ENCODE measurements at places on chromosomes 11 and 22.

DNA sequence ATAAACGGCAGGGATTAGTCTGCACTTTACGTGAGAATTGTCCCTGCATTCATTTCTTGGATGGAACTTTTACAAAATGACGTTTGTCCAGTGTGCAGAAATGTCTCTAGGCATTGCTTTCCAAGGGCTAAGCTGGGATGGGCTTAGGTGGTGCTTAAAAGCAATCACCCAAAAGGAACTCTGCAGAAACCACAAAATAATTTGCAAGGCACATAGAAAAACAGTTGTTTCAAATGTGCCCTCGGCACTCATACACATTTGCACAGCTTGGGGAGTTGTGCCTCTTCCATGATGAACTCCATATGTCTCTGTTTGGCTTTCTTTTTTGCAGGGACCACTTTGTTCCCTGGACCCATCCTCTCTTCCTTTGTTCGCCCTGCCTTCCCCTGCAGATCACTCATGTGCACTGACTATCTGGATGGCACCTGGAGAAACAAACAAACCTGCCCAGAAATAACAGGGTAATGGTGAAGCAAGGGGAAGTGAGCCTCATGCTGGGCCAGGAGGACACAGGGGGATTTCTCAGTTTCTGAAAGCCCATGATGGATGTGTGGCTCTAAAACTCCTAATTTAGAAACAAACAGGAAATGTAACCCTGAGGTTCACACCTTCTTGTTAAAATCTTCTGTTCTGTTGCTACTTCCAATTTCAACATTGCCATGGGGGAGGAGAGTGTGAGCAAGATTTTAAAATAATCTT, 150.2 kb downstream of the SNX19 start:
- no peak for DNase-seq

DNA sequence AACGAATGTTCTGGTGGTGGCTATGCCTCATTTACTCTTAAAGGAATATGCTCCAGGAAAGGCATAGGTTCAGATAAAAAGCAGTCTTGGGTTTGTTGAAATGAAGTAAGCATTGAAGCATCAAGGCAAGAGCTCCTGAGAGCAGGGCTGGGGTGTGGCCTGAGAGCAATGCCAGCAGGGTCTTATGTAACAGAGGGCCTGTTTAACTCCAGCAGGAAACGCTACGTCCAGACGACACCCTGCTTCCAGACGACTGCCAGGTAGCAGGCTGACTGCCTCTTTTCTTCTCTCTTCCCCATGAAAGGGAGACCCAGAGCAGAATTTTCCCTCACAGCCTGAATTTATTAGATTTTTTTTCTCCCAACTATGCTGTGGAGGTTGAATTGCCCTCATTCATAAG, 127.2 kb upstream of the SLC5A12 start:
- DNase-seq, result no peak

DNA sequence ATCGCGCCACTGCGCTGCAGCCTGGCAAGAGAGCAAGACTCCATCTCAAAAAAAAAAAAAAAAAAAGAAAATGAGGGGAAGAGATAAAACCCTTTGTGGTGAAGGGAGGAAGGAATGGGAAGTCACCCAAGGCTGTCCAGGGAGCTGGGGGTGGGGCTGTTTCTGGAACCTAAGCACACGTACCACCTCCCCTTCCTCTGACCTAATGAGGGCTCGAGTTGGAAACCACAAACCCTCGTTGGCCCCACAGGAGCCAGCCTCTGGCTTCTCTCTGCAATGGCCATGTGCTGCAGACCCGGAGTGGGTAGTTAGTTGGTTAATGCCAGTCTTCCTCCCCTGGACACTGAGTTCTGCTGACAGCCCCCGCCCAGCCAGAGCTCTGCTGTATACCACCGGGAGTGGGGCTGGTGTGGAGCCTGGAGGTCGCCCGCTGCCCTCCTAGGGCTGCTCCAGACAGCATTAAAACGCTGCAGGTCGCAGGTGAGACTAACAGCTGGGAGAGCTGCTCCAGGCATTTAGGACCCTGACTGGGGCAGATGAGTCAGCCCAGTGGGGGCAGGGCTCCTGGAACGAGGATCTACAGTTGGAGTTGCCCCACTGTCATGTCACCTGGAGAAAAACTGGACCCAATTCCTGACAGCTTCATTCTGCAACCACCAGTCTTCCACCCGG, at the start of gene LGALS12:
LGALS12 (plus strand) TSS at position 228 of the 672 bp plus-strand sequence; CDS start at position 603, 375 bp downstream.
- no peak for DNase-seq

DNA sequence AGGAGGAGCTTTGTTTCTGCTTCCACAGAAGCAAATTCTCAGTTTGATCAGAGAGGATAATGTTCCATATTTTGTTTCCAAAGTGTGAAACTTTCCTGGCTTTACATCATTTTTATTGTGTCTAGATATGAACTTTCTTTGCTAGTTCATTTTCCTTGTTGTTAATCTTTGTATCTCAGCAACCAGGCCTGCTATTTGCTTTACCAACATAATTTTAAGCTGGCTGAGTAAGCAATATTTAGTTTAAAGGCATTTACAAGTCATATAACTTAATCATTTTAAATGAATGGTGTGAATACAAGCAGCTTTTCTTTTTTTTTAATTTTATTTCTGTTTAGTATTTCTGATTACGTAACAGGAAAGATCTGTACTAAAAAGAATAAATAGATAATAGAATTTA, 15.2 kb downstream of the NUCB2 start:
- DNase-seq, result no peak

DNA sequence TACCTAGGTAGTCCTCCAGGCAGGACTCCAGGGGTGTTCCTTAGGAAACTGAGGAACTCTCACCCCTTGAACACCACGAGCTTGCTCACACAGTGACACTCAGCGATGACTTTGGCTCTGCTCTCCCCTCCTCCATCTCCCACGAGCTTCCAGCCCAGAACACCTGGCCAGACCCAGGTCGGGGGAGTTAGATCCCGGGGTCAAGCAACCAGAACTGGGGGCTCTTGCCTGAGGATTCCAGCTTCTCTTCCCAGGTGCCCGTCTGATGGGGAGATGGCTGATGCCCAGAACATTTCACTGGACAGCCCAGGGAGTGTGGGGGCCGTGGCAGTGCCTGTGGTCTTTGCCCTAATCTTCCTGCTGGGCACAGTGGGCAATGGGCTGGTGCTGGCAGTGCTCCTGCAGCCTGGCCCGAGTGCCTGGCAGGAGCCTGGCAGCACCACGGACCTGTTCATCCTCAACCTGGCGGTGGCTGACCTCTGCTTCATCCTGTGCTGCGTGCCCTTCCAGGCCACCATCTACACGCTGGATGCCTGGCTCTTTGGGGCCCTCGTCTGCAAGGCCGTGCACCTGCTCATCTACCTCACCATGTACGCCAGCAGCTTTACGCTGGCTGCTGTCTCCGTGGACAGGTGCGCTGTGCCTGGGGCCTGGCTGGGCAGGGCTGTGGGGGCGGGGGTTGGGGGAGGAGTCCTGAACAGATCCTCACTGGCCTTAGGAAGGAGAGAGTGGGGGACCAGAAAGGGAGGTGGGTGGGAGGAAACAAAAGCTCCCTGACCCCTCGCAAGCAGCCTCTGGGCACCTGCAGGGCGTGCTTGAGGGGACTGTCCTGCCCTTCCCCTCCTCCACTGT, at the start of gene GALR3:
GALR3 (plus strand) TSS at position 249 of the 852 bp plus-strand sequence; CDS start at position 274, 25 bp downstream.
- DNase-seq, result no peak

- no peak for DNase-seq
These were observed 72.5 kb downstream of the FBLN1 start for GRCh38 chr22:45575173-45575572.

- no peak for DNase-seq
These were observed 12.2 kb downstream of the SC5D start for GRCh38 chr11:121304759-121305158.

- no peak for DNase-seq
These were observed 7.7 kb upstream of the NPAS4 start for GRCh38 chr11:66413167-66413566.

DNA sequence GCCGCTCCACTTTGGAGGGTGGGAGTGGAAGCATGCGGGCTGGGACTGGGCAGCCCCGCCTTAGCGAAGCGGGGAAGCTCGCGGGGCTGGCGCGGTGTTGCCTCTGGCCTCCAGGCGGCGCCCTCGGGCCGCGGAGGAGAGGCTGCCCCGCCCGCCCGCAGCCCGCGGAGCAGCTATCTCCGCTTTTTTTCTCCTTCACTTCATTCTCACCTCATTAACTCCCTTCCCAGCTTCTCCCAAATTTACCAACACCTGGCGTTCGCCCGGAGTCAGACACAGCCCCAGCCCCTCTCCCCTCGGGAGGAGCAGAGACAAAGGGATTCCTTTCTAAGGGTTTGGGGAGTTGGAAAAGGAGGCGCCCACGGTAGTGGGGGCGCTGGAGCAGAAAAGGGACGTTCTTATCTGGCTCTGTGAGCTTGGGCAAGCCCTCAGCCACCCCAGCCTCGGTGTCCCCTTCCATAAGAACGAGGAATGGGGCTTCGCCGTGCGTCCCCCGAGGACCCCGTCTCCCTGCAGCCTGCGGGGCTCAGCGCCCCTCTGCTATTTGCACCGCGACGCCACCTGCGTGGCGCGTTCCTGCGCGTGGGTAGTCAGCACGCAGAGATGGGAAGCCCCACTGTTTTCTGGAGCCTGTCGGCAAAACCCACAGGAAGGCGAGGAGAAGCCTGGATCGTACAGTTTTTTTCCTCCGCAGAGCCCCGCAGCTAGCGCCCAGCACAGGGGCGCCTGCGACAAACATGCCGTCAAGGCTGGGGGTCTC, 1.5 kb upstream of the WNT11 start:
- DNase-seq, result peak; percentile 65

GRCh38 chr22:17250380-17251082, 31.3 kb upstream of the ADA2 start:
- no peak for DNase-seq

- DNase-seq, result peak; percentile 62
These were observed 199.0 kb downstream of the GRIK4 start for GRCh38 chr11:120710354-120711131.

- no peak for DNase-seq
These were observed 1451.2 kb downstream of the BRD1 start for GRCh38 chr22:48376428-48376827.

DNA sequence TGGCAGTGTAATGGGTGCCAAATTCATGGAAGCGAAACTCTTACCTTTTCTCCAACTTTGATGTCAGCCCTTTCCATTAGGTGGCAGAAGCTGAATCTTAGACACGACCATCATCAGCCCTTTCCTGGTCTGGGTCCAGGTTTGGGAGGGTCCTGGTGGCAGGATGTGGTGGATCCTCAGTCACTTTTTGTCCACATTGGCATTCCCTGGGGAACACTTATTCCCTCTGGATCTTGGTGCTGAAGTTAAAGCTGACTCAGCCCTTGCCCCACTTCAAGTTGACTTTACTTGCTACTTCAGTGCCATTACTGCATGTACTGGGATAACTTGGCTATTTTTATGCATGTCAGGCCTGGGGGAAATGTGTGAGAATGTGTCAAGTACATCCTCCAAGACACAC, 16.6 kb upstream of the NTM start:
- no peak for DNase-seq

GRCh38 chr11:126172596-126173038, 38.8 kb downstream of the RPUSD4 start:
- no peak for DNase-seq

DNA sequence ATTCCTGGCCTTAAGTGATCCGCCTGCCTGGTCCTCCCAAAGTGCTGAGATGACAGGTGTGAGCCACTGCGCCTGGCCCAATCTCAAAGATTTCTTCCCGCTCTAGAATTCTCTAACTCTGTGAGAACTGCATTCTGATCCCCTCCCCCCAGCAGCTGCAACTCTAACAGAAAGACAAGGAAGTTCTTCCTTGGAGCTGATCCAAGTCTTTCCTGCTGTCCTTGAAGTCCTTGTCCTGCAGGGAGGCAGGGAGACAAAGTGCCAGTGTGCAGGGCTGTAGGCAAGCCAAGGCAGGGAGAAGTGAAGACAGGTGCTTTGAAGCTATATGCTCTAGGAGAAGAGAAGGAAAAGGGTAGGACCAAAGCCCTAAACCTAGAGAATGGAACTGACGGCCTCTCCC, 9.5 kb upstream of the GGA1 start:
- no peak for DNase-seq

DNA sequence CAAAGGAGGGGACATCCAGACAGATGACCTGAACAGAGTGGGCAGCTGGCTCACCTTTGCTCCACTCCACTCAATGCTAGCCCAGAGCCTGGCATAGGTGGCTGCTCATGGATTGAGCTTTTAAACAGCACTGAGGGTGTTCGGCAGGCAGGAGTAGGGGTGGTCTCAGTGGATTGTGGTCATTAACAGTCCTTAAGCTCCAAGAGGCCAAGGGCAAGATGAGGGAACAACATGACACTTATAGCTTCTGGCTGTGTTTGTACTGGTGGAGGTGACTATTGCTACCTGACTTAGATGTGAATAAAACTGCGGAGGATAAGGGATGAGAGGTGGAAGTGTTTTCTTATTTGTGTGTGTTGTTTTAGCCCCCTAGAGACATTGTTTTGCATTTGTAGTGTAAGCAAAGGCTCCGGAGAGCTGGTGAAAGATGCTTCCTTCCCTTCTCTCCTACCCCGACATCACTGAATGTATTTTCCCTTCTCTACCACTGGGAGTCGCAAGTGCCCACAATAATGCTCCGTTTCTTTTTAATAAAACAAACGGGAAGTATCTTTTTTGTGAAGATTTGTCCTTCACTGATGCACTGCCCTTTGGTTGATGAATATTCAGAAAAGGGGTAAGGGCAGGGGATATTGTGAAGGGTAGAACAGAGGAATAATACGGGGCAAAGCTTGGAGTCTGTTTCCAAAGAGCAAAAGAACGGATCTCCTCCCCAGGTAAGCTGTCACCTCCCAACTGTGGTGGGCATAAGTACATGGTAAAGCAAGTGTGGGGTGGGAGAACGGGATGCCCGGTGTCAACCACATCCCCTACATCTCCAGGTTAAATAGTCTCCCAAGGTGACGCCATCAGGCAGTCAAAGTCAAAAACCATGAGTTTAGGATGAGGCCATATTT, 27.5 kb upstream of the MTNR1B start:
- DNase-seq, result no peak

DNA sequence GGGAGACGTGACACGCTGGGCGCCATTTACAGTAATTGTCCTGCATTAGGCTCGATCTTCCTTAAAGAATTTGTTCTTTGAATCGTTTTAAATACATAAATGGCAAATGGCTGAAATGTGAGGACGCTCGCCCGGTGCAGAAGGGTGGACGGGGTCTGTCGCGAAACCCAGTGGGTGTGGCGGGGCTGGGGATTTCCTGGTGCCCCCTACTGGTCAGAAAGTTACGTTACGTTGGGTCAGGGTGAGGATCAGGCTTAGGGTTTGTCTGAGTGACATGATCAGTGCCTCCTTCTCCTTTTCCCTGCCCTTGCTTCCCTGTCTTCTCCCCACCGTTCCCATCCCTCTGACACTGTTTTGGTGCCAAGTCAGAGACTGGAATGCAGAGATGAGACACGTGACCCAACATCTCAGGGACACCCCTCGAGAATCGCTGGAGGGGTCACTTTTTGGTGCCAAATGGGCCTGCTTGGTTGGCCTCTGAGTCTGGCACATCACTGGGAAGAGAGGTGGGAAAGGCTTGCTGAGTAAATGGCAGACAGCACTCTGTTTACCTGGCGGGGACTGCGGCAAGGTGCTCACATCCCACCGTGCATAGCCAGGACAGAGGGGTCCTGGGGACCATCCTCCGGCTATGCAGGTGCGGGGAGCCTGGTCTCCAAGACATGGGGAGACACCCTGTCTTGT, 1107.6 kb downstream of the BRD1 start:
- DNase-seq, result peak; percentile 8

GRCh38 chr11:65947133-65947532, 1.9 kb downstream of the TSGA10IP start:
- no peak for DNase-seq

All from NT2/D1 (cell line).